ENCODE measurements at places on chromosomes 2 and 18.

DNA sequence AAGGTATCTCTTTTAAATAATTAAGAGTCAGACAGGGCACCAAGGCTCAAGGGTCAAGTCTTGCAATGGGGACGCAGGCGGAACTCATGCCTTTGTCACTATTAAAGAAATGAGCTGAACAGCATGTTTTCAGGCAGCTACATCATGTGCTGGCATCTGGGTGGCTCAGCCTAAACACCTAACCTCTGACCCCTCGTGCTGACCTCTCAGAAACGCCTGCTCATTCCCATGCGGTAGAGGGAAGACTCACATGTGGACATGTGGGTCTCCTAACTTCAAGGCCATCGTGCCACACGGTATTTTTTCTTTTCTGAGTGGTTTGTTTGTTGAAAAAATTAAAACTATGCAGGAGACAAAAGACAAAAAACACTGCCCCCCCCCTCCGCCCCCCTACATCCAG, 31.3 kb downstream of the CYP27C1 start:
- no peak for DNase-seq

GRCh38 chr18:58095655-58096054, 51.6 kb downstream of the NEDD4L start:
- DNase-seq = no peak

DNA sequence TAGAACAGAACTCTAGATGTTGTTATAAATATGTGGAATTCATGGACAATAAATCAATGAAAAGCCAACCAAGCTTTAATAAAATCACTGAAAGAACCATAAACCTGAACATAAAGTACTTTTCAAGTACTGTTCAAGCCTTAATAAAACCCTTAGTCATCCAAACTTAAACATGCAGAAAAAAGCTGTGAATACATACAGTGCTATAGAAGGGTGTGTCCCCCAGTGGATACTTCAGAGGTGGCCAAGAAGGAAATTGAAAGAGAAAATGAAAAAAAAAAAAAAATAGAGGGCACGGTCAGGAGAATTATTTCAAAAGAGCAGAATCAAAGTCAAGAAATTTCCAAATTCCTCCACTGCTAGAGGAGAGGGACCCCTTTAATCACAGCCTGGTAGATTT, 141.1 kb downstream of the SP100 start:
- no peak for DNase-seq

GRCh38 chr2:239162141-239162821, 238.5 kb downstream of the HDAC4 start:
- DNase-seq = no peak

- DNase-seq = no peak
These were observed 182.4 kb upstream of the ZNF521 start for GRCh38 chr18:25534401-25534800.

DNA sequence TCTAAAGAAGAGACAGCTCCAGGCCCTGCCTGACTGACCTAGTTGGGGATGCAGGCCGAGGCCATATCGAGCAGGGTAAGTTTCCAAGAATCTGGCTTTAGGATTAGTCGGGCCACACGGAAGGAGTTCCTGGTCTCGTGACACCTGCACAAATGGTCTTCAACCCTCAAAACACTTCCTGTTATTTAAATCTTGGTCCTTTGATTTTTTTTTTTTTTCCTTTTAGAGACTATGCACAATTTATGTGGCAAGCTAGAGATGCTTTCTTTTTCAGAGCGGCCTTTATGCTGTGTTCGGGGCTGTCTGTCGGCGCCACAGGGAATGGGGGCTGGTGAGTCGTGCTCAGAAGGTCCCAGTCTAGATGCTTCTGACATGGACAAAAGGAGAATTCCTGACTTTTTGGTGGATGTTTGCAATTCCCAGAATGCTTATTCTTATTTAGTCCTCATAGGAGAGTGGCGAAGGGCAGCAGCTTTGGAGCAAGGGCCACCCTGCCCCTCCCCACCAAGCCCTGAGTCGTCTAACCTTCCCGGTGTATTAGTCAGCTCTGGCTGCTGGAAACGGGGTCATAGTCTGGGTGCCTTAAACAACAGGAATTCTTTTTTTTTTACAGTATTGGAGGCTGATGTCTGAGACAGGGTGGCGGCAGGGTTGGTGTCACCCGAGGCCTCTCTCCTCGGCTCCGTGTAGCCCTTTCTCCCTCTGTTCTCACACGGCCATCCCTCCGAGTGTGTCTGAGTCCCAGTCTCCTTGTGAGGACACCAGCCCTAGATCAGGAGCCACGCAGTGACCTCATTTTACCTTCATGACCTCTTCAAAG, 27.4 kb downstream of the HPCAL1 start:
- peak; percentile 25 for DNase-seq

DNA sequence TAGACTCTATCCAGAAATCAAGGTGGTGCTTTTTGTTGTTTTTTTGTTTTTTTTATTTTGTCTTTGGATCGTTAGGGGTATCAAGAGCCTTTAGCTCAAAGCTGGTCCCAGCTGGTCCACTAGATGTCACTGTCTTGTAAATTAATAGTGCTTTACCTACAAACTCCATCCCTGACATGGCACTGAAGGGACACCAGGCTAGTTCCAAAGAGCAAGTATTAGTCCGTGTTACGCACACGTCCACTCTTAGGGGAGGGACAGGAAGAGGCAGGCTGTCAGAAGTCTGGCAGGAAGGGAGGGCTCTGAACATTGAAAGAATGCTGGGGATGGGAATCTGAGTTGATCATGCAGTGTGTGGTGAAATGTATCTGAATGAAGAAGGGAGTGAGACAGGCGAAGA, 85.9 kb upstream of the CCBE1 start:
- no peak for DNase-seq

- no peak for DNase-seq
These were observed 274.0 kb upstream of the FIGN start for GRCh38 chr2:164009756-164010337.

- no peak for DNase-seq
These were observed 67.2 kb downstream of the PTRHD1 start for GRCh38 chr2:24725956-24726355.

DNA sequence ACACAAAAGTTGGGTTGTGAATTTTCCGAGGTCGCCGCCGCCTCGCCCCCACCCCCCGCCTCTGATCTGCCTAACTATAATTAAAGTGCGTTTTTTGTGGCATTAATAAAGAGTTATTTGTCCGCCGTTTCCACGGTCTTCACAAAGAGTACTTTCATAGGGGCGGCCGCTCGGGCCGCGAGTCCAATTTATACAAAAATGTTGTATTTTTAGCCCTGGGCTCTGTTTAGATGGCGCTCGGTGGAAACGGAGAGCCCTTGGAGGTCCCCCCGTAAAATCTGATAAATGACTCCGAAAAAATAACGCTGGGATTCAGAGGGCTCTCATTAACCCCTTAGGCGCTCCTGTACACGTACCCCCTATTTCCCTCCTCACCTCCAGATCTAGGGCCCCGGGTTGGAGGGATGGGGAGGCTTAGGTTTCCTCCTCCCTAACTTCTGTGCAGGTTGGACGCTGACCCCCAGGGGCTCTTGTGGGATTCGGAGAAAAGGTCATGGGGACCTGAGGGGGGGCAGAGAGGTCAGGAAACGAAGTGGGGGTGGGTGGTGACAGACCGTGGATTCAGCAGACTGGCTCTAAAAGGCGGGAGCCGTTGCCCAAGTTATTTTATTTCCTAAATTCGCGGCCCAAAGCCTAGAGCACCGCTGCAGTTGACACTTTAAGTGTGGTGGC, 1.9 kb downstream of the CYP26B1 start:
- DNase-seq = no peak

DNA sequence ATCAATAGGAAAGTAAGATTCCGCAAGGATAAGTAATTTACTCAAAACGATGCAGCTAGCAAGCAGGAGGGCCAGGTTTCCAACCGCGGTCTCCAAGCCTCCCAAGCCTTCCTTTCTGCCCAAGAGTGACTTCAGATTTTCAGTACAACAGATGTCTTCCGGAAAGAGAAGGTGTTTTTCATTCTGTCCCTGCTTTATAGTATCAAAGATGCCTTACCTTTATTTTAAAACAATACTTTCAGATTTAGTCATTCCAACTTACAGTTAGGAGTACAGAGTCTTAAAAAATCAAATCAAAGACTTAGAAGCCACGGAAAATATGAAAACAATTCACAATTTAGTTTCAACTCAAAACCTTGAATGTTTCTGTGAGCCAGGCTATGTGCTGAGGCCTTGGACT, 43.6 kb downstream of the CYB5A start:
- no peak for DNase-seq

GRCh38 chr18:44895176-44895798, 214.6 kb downstream of the SETBP1 start:
- no peak for DNase-seq

DNA sequence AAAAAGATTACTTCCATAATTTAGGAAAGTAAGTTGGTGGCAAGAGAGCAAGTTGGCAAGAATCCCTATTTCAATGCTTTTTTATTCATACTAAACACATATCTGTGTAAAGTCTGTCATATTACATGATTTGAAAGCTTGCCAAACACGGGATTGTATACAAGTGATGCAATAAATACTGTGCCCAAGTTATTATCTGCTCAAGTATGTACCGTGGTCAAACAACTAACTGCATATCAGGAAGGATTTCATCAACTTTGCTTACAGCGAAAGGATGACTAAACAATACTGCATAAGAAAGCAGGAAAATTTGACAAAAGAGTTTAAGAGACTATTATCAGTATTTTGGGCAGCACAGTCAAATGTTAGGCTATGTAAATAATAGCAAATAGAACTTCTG, 69.6 kb upstream of the SCN1A start:
- DNase-seq = no peak

- DNase-seq = no peak
These were observed 736.3 kb upstream of the ACVR2A start for GRCh38 chr2:147108548-147108947.

GRCh38 chr2:11891671-11892440, 145.4 kb downstream of the LPIN1 start:
- no peak for DNase-seq

Measured in T follicular helper cell (primary cell).